ENCODE measurements at places on chromosomes 7 and 10.

DNA sequence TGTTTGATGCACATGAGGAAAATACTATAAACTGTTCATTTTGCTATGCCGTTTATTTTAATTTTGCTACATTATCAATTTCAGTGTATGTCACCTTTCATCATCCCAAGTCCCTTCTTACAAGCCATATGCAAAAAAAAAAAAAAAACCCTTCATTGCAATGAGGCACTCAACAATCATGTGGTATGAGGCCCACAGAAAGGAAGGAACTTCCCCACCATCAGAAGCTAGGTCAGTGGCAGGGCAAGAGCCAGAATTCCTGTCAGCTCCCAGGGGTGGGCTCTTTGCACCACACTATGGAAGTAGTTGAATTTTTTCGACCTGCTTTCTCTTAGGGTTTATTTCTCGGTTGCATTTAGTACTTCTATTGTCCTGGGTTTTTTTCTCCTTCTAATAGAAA is 75.4 kb downstream of the NOC3L start:
- no peak for DNase-seq

DNA sequence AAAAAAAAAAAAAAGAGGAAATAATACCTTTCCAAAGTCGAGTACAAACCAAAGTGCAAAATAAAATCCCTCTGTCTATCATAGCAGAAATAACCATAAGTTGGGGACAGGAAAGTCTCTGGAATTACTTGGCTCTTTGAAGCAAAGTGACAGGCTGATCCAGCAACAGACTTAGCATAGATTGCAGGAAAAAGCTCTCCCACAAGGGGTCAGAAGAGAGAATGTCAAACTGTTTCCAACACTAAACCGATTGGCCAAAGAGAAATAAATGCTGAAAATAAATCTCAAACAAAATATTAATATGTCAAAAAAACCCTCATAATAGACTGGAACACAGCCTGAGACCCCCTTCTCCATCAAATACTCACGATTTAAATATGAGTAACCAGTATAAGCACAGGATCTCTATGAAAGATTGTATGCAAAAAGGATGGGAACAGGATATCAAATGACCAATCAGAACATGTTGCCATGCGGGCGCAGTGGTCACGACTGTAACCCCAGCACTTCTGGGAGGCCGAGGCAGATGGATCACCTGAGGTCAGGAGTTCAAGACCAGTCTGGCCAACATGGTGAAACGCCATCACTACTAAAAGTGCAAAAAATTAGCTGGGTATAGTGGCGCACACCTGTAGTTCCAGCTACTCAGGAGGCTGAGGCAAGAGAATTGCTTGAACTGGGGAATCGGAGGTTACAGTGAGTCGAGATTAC is 1000.7 kb upstream of the LRRN3 start:
- peak; percentile 3 for DNase-seq

DNA sequence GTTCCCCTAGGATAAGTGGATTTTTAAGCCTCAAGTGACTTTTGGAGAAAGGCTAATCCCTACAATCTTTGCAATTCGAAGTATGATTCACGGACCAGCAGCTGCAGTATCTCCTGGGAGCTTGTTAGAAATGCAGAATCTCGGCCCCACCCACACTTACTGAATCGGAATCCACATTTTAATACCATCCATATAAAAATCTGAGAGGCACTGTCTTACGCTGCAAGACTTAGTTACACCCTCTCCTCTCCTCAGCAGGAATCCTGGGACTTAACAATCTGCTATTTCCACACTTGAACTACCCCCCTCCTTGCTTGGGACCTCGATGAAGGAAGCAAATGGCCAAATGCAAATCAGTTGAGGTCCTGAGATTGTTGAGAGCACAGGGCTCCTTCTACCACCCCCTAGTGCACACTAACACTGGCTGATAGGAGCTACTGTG is 21.0 kb downstream of the ITPRIP start:
- no peak for DNase-seq

GRCh38 chr10:100733329-100733728 is 12.1 kb upstream of the PAX2 start:
- DNase-seq = no peak

GRCh38 chr10:75400163-75400770 is 1.3 kb downstream of the ZNF503 start:
- no peak for DNase-seq

DNA sequence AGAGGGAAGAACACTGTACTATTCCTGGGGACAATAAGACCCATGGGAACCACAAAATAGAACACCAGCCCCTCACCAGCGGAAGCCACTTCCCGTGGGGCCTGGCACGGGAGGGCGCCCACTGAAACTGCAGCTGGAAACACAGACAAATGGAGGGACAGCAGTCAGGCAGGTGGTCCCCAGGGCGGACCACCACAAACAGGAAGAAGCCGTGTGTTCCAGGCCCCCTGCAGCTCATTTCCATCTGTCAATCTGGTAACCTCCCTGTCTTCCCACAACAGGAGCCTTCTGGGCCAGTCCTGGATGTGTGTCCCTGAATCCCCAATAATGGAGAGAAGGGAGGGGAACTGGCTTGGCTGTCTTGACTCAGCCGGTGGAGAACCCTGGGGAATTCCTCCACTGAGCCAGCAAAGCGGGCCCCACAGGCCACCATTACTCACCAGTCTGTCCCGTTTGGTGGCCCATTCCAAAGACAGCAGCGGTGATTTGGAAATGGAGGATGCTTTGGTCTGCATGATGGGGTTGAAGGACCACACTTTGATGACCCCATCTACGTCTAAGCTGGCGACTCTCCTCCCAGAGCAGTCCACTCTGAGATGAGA is 16.7 kb downstream of the WDR91 start:
- no peak for DNase-seq

- DNase-seq = no peak
Measured at GRCh38 chr10:58992830-58993460, 183.5 kb upstream of the PHYHIPL start.

- no peak for DNase-seq
Measured at GRCh38 chr7:157320608-157320980, 16.2 kb upstream of the DNAJB6 start.

DNA sequence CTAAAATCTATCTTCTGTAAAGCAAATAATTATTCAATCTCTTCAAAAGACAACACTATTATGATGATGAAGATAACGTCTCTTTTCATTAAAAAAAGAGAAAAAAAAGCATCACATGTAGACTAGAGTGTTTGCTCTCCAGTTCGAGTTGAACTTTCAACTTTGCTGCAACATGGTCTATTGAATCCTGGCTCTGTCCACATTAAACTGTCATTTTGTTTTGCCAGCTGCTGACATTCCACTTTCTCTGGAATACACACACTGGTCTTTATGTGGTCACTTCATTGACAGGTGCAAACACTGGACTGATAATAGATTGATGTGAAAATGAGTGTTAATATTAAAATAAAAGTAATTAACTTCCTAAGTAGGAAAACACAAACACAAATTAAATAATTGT is 61.7 kb downstream of the PTF1A start:
- DNase-seq = no peak

DNA sequence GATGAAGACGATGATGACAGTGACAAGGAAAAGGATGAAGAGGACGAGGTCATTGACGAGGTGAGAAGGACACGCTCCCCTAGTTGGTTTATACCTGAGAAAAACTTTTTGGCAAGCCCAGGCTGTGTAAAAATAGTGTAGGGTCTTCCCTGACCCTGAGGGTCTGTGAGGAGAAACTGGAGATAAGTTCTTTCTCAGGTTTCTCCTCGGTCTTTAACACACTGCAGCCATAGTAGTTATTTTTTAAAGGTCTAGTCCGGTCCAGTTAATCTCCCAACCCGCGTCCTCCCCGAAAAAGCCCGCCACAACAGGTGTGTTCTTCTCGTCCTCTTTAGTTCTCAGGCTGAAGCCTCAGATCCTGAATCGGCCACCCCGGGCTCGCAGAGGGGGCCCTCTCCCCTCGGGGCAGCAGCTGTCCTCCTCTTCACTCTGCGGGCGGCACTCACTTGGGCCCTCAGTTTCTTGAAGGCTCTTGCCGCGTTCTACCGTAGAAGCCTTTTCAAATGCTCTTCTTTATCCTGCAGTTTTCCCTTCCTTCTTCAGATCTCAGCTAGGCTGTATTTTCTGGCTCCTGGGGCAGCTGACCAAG is 411 bp downstream of the BCCIP start:
- DNase-seq = no peak

GRCh38 chr7:131533566-131534561 is 22.6 kb downstream of the PODXL start:
- DNase-seq = no peak

DNA sequence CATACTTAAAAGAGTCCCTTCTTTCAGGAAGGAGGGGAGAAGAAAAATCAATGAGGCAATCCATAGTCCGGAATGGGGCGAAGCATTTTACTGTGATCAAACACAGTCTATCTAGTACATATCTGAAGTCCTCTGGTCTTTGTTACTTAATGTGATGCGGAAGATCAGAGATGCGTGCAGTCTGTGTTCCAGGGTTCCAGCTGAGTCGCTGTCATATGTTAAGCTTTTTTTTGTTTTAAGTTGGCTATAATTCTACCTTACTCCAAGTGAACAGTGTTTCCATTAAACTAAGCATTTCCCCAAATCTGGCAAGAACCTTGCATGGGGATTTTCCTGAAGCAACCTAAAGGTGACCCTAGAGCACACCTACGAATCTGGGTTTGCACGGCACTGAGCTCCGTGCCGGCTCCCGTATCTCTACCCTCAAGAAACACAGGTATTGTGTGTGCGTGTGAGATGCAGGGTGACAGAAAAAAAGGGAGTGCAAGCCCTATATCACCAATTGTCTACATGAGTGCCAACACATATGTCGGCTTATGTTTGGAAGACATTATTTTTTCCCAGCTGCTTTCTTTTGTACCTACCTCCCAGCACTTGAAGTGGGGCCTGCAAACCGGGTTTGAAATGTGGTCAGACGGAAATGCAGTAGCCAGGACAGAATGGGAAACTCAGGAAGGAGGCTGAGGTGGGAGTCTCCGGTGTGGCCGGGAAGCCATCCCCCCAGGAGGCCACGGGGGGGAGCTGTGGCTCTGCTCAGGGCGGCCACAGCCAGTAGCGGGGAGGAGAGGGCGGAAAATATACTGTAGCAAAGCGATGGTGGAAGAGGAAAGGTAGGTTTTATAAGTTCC is 435.8 kb upstream of the MGMT start:
- DNase-seq = peak; percentile 36

DNA sequence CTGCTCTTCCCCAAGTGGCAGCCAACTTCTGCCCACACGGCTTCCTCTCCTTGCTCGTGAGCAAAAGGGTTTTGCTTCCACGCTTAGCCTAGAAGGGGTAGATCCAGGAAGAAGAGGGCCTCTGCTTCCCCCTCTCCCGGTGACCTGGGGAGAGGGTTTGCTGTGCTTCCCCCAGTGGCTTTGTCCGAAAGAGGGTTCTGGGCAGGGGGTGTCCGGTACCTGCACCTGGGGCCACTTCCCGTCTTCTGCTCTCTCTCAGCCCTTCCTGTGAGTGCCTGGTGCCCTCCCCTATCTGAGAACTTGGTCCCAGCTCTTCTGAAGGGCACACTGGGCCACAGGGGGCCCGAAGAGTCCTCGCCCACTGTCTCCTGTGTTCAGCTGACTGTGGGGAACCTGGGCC is 11.3 kb downstream of the JAKMIP3 start:
- no peak for DNase-seq

DNA sequence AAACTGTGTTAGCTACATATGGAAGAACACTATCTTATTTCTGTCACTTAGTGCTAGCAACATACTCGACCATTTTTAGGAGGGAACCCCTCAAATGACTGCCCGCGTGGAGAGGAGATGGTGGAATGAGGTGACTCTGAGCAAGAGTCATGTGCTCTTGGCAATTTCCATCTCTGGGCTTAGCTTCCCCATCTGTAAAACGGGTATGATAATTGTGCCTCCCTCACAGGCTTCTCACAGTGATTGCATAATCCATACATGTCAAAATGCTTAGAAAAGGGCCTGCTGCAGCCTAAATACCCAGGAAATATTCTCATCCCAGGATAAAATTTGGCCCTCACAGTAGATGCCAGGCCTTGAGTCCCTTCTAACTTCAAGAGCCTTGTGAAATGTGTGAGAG is 86.6 kb downstream of the WDFY4 start:
- peak; percentile 51 for DNase-seq

DNA sequence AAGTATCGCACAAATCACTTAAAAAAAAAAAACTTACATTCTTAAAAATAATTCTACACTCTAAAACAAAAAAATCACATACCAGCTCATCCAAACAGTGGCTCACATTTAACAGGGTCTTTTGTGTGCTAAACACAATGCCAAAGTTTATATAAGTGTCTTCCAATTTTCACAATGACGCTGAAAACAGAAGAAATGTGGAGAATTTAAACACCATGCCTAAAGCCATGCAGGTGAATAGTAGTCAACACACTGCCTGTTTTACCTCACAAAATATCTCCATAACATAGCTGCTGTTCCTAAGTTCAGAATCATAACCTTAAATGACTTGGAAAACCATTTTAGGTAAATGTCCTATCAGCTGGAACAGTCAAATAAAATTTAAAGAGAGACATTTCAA is 55.0 kb downstream of the GRB10 start:
- DNase-seq = no peak

DNA sequence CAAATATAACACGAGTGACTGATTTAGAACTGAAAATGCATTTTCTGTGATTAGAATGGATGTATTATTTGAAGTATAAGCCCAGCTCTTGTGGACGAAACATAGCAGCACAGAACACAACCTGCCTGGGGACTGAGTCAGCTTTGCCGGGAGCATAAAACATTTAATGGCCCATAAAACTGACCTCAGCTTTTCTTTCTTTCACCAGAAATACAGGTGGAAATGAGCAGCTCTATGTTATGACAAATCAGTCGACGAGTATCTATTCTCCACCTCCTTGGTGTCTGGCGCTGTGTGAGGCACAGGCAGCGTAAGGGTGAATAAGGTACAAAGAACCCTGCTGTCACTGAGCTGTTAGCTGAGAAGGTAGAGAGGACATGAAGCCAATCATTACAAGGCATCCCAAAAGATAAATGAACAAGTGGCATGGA is 471.6 kb upstream of the AKR1E2 start:
- no peak for DNase-seq

DNA sequence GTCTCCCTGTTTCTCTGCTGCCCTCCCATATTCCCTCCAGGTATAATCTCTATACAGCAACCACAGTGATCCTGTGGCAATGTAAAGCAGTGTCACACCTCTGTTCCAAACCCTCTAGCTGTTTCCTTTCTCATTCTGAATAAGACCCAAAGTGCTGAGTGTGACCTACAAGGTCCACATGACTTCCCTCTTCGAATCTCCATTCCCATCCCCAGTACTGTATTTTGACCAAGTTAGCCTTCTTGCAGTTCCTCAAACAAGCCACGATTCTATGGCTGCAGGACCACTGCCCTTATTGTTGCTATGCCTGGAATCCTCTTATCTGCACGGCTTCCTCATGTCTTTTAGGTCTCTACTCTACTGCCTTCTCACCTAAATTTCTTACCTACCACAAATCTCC is 291.9 kb downstream of the DOCK4 start:
- no peak for DNase-seq
